ENCODE measurements at places on chromosomes 3 and 15.
A peak's percentile ranks its signal among the peaks of the same experiment; 100 is the strongest.

DNA sequence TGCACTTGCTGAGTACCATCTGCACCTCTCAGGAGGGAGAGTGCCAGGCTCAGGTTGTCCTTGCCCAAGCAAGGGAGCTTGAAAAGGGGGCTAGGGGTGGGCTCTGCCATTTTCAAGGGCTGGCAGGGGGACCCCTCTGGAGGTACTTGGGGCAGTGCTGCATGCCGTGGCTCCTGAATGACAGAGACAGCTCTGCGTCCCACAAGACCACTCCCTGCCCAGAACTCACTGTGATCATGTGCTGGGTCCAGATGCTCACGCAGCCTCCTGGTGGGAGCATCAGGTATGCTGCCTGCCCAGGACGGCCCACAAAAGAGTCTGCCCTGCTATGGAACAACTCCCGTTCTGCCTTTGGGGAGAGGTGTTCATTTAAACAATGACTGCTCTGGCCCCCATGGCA, 165.2 kb downstream of the GOLGA6L4 start:
- no peak for DNase-seq

GRCh38 chr3:183551930-183552329, 3.6 kb downstream of the KLHL6 start:
- DNase-seq, result no peak

GRCh38 chr3:47635536-47635935, 56.9 kb upstream of the CSPG5 start:
- DNase-seq, result no peak

DNA sequence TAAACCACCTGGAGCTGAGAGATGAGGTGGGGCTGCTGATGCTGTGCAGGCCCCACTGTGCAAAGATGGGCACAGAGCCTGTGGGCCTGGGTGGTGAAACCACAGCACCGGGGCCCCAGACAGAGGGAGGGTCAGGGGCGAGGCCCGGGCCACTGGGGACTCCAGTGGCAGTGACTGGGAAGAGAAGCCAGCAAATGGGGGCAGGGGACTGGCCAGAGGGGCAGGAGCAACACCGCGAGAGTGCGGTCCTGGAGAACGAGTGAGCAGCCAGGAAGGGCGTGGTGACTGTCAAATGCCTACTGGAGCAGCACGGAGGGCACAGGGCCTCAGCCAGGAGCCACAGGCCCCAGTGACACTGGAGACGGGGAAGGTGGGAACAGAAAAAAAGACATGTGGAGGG, 39.8 kb downstream of the HCN4 start:
- DNase-seq, result no peak

- DNase-seq, result no peak
Measured at GRCh38 chr3:28726840-28727239, 378.2 kb upstream of the AZI2 start.

DNA sequence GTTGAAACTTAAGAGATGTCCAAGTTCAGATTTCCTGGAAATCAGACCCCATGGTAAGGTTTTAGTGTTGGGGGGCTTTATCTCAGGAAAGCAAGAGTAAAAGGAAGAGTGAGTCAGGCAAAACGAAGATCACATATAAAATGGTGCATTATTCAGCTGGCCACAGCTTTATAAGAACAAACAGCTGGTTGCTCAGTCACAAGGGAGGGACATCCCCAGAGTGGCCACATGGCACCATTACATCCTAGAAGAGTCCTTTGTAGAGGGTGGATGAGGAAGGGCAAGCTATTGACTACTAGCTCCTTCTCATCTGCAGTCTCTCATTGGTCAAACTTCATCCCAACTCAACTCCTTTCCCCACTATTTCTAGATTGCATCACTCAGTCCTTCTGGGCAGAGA, 68.3 kb upstream of the COL8A1 start:
- DNase-seq, result no peak

GRCh38 chr3:123122525-123123315, 55.9 kb downstream of the PDIA5 start:
- DNase-seq, result no peak

DNA sequence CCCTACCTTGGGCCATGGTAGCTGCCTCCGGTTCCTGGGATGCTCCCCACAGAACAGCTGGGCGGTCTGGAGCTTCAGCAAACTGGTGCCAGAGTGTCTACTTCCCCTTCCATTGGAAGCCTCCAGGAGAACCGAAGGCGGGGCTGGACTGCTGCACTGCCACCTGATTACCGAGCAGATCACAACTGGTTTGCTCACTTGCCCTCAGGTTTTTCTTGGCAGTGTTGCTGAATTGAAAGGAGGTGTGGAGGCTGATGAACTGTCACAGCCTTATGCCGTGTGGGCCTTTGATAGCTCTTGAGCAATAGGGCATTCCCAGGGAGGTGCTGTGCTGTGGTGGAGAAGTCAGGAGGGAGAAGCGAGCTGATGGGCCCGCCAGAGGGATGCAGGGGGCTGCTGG, at the start of gene TGM5:
Gene TGM5, minus strand, starts transcription at position 95 of the 400 bp plus-strand sequence. Its CDS starts 79 bp downstream, at position 16.
- DNase-seq, result no peak

- DNase-seq, result peak; percentile 52
Measured at GRCh38 chr3:190585805-190586630, 72.1 kb downstream of the IL1RAP start.

- no peak for DNase-seq
Measured at GRCh38 chr3:20060974-20061685, 20.9 kb downstream of the KAT2B start.

DNA sequence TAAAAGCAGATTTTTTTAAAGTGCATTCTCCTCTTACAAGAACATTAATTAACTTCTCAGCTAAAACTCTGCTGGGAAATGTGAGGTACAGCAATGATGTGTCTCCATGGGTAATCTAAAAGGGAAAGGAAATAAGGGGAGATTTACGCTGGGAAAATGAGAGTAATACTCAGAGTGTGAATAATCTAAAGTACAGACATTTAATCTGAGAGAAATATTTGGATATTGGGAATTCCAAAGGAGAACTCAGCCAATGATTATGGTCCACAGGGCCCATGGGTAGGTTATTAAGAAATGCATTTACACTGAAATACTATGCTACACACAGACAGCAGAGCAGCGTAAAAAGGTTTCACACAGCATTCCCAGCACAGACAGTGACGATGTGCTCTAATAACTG, 229.9 kb downstream of the MAGI1 start:
- DNase-seq, result no peak

DNA sequence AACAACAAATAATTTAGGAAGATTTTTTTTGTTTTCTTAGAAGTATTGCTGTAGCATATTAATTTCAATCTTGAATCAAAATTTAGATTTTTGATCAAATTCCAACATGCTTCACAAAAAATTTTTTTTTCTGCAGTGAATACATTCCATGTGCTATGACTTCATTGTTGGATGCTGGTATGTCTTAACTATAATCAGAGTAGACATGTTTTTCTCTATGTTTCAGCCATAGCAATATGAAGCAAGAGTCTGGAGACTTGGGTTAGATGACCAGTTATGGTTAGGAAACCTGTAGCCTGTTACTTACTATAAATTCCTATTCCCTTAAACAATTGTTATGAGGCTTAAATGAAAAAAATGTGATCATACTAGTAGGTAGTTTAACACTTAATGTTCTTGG, 176.1 kb upstream of the CHL1 start:
- DNase-seq, result no peak

DNA sequence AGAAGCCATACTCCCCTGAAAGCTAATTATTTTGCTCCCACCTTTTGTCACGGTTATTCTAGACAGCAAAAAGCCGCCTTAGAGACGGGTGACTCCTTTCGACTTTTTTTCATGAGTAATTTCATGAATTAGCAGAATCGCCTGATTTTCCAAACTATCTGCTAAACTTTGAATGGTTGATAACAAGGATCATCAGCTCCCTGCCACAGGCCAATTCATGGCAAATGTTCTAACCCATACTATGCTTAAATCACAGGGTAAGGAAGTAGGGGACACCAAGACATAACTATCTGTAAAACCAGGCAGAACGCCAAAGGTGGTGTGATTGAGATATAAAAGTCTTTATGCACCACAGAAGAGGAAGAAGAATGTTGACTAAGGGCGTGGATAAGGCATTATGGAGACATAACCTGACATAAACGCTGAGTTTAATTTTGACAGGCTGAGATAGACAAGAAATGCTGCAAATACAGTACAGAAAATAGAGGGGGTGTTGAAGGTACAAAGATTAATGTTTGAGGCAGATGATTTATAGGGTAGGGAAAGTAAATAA, 891 bp upstream of the DMXL2 start:
- no peak for DNase-seq

GRCh38 chr3:116963802-116964201, 254.2 kb downstream of the TUSC7 start:
- no peak for DNase-seq

GRCh38 chr15:90388462-90389380, 679 bp downstream of the IQGAP1 start:
- DNase-seq, result no peak

GRCh38 chr3:107325446-107325845, 51.8 kb upstream of the CCDC54 start:
- no peak for DNase-seq

- DNase-seq, result no peak
Measured at GRCh38 chr15:47813748-47814384, 96.6 kb downstream of the SEMA6D start.

DNA sequence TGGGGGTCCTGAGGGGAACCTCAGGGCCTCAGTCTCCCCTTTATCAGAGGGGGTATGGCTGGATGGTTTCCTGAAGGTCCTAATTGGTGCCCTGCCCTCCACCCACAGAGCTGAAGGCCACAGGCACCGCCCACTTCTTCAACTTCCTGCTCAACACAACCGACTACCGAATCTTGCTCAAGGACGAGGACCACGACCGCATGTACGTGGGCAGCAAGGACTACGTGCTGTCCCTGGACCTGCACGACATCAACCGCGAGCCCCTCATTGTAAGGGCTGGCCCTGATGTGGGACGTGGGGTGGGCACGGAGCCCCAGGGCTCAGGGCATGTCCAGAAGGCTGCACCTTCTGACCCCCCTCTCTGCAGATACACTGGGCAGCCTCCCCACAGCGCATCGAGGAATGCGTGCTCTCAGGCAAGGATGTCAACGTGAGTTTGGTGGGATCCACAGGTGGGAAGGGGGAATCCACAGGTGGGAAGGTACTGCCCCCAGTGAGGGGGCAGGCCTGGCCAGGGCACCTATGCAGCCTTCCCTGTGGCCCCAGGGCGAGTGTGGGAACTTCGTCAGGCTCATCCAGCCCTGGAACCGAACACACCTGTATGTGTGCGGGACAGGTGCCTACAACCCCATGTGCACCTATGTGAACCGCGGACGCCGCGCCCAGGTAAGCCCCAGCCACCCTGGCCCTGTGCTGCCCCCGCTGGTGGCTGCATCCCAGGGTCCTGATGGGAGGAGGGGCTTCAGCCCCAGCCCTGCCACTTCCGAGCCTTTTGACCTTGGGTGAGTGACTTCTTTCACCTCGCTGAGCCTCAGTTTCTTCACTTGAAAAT, 17.5 kb upstream of the GNAT1 start:
- no peak for DNase-seq

GRCh38 chr3:62999791-63000190, 124.6 kb upstream of the CADPS start:
- no peak for DNase-seq

- no peak for DNase-seq
Measured at GRCh38 chr3:134306320-134306719, 55.7 kb upstream of the RYK start.

GRCh38 chr15:75751891-75752290, 39.2 kb upstream of the CSPG4 start:
- no peak for DNase-seq

GRCh38 chr3:105594219-105594618, 227.5 kb downstream of the ALCAM start:
- DNase-seq, result no peak

DNA sequence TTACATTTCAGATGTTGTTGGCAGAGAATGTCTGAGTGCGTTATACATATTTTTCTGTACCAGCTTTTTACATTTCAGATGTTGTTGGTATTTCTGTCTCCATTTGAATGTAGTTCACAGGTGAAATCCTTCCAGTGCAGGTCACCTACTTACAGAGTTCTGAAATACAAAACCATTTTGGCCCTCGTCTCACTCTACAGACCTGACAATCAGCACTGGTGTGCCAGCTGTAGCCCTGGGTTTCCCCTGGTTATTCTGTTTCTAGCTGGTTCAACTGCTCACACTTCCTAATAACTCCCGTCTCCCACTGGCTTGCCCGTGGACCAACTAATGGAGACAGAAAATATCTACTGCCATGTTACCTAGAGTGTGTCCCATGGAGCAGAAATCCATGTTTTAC, 87.5 kb upstream of the CDIN1 start:
- no peak for DNase-seq

- DNase-seq, result no peak
Measured at GRCh38 chr15:58384667-58385066, 47.1 kb upstream of the LIPC start.

- DNase-seq, result no peak
Measured at GRCh38 chr3:26260139-26260538, 362.4 kb upstream of the LRRC3B start.

DNA sequence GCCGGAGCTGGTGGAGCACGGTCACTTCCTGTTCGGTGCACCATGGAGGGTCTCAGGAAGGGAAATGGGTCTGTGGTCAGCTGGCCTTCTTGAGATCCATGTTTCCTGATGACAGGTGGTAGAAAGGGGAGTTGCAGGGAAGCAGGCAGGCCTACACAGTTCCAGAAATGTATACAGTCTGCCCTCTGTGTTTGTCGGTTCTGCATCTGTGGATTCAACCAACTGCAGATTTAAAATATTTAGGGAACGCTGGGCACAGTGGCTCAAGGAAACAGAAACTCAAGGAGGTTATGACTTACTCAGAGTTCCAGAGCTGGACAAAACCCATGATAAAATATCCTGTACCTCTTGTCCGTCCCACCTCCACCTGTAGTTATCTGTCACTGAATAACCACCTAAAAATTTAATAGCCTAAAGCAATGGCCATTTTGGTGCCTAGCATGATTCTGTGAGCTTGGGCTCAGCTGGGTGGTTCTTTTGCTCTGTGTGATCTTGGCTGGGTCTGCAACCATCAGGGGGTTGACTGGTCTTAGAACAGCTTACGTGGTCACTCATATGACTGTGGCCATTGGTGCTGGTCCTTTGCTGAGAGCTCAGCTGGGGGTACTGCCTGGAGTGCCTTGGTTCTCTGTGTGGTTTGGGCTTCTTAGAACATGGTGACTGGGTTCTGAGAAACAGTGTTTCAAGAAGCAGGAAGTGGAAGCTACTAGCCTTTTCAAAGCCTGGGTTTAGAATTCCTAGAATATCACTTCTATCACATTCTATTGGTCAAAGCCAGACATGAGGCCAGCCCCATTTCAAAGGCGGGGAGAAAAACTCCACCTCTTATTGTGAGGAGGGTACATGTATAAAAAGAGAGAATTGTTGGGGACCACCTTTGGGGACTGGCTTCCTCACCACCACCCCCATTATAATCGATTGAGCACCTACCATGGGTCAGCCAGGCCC, 239.7 kb upstream of the BHLHE40 start:
- no peak for DNase-seq

- no peak for DNase-seq
Measured at GRCh38 chr3:124731760-124732159, 1.5 kb downstream of the UMPS start.

DNA sequence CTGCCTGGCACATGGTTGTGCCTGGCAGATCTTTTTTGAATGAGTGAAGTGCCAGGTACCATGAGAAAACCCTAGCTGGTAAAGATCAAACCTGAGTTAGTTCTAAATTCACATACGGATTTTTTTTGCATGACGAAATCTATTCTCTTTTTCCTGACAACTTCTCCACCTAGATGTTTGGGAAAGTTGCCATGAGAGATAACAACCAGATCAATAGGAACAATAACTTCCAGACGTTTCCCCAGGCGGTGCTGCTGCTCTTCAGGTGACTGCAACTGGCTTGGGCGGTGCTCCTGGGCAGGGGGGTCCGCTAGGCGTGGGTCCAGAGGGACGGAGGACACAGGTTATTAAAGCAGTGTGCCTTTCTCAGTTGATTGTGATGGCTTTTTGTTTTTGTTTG, 71.8 kb downstream of the CHDH start:
- no peak for DNase-seq

All from GOT3 (cell line).